ENCODE measurements at places on chromosomes 3 and 15.

- no peak for DNase-seq
Measured at GRCh38 chr15:90836296-90836871, 32.0 kb upstream of the FURIN start.

DNA sequence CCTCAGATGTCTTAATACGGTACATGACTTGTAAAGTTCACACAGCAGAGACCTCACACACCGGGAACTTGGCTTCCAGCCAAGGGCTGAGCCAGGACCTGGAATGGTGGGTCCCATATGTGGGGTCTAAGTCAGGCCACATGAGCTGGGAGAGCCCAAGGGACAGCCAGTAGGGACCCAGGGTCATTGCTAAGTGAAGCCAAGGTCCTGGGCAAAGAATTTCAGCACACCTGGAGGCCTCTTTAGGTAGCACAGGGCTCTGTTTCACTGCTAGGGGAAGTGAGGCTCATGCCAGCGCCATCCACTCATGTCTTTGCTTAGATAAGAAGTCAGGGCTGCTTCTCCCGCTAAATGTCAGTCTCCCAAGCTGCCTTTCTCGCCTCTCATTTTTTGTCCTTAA, 116.6 kb upstream of the TLE3 start:
- DNase-seq, result no peak

GRCh38 chr3:62803276-62803675, 71.9 kb downstream of the CADPS start:
- no peak for DNase-seq

GRCh38 chr3:5019411-5020241, 40.4 kb downstream of the BHLHE40 start:
- DNase-seq, result no peak

GRCh38 chr3:67349551-67350174, 304.7 kb downstream of the SUCLG2 start:
- no peak for DNase-seq

DNA sequence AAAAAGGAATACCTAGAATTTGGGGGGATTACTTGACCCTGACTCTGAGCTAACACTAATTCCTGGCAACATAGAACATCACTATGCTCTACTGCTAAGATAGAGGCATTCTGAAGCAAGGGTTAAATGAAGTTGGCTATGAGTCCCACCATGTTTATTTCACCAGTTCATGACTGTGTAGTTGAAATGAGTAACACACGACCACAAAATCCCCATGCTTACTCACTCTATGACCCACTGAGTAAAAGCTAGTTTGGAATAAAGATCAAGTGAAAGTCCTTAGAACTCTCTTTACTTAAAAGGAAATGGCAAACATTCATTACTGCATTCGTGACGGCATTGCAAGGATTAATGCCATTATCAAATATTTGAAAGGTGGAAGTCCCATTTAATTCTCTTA, 47.4 kb downstream of the MRPL46 start:
- DNase-seq, result no peak

DNA sequence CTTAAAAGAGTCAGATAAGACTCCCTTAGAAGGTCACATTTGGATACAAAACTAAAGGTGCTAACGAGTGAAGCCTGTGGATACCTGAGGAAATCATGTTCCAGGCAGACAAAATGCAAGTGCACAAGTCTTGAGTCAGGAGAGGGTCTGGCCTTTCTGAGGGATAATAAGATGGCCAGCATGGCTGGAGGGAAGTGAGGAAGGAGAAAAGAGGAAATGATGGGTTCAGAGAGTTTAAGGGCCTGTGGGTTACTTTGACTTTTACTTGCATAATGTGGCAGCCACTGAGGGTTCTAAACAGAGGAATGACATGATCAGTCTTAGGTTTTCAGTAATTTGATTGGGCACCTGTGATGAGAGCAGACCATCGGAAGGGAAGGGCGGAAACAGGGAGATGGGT, 3.5 kb upstream of the ROPN1B start:
- DNase-seq, result no peak

- no peak for DNase-seq
Measured at GRCh38 chr15:56272454-56272853, 28.8 kb upstream of the RFX7 start.

DNA sequence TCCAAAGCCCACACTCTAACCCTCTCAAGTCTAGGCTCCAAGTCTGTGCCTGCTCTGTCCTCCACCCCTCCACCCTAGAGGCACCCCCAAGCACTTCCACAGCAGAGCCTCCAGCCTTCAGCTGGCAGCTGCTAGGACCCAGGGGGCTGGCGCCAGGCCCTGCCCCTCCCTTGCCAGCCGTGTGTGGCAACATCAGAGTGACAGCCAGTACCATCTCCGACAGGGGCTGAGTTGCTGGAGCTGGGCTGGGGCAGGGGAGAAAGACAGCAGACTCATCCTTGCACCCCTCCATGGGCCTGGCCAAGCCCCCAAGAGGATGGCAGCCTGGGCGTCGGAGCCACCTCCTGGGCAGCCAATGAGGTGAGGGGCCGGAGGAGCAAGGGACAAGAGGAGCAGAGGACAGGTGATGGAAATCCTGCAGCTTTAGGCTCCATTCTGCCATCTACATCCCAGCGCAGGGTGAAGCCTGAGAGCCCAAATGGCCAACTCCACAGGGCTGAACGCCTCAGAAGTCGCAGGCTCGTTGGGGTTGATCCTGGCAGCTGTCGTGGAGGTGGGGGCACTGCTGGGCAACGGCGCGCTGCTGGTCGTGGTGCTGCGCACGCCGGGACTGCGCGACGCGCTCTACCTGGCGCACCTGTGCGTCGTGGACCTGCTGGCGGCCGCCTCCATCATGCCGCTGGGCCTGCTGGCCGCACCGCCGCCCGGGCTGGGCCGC, at the start of gene GPR62:
Gene GPR62, plus strand, starts transcription at position 207 of the 718 bp plus-strand sequence. Its CDS starts 272 bp downstream, at position 479.
- peak; percentile 44 for DNase-seq

GRCh38 chr3:10164546-10165393, at the start of gene IRAK2:
Gene IRAK2, plus strand, starts transcription at chr3:10164919. Its CDS starts 36 bp downstream, at chr3:10164955.
- DNase-seq, result peak; percentile 83

Data from cerebellum (tissue), 4 donors.